ENCODE measurements at places on chromosomes 11 and 22.

DNA sequence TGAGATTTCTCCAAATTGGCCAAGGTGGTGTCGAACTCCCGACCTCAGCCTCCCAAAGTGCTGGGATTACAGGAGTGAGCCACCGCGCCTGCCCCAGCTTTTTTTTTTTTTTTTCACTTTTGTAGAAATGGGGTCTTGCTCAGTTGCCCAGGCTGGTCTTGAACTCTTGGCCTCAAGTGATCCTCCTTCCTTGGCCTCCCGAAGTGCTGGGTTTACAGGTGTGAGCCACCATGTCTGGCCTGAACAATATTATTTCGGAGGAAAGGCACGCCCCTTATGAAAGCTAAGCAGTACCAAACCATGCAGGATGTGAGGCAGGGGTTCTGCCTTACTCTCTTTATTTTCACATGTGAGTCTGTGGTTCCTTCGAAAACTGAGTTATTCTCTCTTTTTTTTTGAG, 16.1 kb downstream of the MTCH2 start:
- DNase-seq: no peak

DNA sequence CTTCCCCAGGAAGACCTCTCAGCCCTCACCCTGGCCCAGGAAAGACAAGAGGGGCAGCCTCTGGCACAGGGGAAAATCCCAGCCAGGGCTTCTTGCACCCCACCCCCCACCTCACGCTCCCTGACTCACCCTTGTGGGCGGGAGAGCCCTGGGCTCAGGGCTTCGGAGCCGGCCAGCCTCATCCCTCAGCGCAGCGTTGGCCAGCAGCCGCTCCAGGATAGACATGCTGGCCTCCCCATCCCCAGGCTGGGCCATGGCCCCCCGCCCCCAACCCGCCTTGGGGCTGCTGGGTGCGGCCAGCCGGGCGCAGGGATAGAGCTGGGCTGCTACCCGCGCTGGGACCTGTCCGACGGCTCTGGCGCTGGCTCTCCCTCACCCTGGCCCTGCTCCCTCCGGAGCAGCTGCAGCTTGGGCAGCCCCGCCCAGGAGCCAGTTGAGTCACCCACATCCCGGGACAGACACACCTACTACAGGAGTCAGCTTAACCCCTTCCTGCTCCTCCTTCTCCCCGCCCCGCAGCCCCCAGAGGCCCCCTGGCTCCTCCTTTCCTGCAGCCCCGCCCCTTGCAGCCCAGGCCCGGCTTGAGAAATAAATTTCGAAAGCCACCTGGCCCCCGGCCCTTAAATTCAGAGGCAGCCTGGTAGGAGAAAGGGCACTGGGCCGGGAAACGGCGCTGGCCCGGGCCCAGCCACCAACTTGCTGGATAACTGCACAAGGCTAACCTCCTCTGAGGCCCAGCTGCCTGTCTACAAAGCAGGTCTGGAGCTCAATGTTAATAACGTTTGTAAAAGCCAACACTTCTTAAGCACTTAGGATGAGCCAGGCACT, 13.4 kb downstream of the TNKS1BP1 start:
- no peak for DNase-seq

- DNase-seq: no peak
Observed at GRCh38 chr22:28759861-28760560, 12.5 kb upstream of the CCDC117 start.

- no peak for DNase-seq
Observed at GRCh38 chr22:29121124-29121523, 48.3 kb downstream of the KREMEN1 start.

GRCh38 chr11:6817694-6818093, 18.2 kb upstream of the OR6A2 start:
- no peak for DNase-seq

- DNase-seq: no peak
Observed at GRCh38 chr11:12222055-12222792, 111.8 kb downstream of the MICAL2 start.

DNA sequence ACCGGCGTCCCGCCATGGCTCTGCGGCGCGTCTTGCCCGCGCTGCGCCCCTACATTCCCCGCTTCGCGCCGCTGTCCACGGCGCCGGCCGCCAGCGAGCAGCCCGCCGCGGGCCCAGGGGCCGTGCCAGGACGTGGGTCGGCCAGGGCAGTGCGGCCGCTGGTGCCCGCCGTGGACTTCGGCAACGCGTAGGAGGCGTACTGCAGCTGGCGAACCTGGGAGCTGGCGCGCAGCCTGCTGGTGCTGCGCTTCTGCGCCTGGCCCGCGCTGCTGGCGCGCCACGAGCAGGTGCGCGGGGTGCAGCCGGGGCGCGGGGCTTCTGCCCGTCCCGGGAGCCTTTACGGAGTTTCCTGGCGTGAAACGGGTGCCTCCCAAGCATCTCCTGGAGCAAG, 20.1 kb downstream of the DGCR6L start:
- no peak for DNase-seq

GRCh38 chr11:122601141-122602125, 54.1 kb upstream of the UBASH3B start:
- no peak for DNase-seq

GRCh38 chr11:113840932-113841664, 34.3 kb downstream of the USP28 start:
- no peak for DNase-seq

GRCh38 chr11:66860449-66860831, 3.6 kb downstream of the LRFN4 start:
- no peak for DNase-seq

GRCh38 chr11:64569300-64569970, 21.6 kb upstream of the SLC22A12 start:
- no peak for DNase-seq

GRCh38 chr11:126127898-126128297, 65.2 kb upstream of the CDON start:
- no peak for DNase-seq

GRCh38 chr11:23751280-23751679, 745.6 kb upstream of the LUZP2 start:
- DNase-seq: no peak

GRCh38 chr22:49590851-49591445, 236.7 kb downstream of the BRD1 start:
- DNase-seq: no peak

GRCh38 chr22:37283393-37283937, 1.2 kb downstream of the CYTH4 start:
- DNase-seq: no peak

DNA sequence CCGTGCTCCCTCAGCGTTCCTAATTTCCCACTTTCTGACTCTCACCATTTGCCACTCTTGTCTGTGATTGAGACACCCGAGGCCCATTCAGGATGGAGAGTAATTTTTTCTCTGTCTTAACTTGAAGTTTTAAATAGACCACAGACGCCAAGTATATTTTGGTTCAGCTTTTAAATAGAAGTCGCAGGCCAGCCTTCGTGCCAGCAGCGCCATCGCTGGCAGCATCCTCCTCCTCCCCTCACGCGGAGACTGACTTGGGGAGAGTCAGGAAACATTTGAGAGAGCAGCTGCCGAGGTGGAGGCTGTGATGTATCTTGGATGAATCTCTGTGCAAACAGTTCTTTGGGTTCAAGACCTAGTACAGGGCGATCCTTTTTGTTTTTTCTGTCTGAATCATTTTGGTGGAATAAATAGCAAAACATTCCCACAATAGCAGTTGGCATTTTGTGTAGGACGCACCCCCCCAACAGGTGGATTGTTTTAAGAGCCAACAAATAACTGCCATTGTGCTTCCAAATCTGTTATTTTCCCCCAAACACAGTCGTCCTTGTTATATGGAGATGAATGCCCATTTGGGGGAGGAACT, 889 bp upstream of the DMC1 start:
- DNase-seq: no peak

GRCh38 chr11:60589611-60590010, 74.4 kb downstream of the MS4A13 start:
- no peak for DNase-seq

DNA sequence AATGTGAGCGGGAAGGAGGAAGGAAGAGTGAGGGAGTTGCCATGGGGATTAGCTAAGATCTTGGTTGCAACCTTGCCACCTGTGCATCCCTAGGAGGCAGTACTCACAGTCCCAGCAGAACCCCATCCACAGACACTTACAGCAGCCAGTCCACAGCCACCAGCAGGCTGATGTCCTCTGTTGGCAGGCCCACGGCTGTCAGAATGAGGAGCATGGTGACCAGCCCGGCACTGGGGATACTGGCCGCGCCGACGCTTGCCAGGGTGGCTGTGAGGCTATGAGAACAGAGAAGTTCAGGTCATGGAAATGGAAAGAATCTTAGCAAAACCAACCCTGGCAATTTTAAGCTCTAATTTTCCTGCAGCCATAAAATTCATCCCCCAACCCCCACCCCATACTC, 138.6 kb downstream of the SLC1A2 start:
- DNase-seq: no peak
